NCI-H2081 treated with DMSO at 0.1 percent for 48 hours (cell line): ENCODE measurements at places on chromosomes 12 and 14.

DNA sequence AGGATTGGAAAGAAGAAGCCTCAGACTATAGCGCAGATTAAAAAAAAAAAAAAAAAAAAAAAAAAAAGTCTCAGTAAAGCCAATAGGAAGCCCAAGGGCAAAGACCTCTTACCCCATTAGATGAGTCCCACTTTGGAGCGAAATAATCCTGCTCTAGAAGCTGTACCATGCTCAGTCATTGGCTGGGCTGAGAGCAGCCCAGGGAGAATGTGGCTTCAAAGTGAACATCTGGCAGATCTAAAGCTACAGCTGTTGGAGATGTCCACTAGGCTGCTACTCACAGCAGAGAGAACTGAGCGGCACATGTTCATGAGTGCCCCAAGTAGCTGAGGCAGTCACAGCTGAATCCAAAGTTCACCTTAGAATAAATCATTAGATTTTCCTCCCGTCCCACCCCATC, 560.9 kb downstream of the MED13L start:
- DNase-seq, result no peak

DNA sequence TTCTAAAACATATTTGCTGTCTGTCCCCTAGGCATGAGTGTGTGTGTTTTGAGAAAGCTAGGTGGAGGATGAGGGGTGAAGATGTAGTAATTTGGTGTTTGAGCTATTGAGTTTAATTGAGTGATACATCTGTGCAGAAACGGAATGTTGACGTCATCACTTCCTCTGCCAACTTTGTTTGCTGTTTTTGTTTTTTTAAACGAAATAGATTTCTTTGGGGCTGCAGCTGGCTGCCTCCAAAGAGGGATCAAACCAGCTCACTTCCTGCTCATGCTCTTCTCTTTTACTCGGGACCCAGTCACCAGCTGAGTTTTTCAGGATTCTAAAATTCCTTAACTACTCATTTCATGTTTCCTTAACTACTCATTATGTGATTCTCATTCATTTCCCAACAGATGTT, 19.5 kb upstream of the CRACR2A start:
- DNase-seq, result no peak

GRCh38 chr12:84689638-84690037, 223.0 kb downstream of the SLC6A15 start:
- DNase-seq, result no peak

DNA sequence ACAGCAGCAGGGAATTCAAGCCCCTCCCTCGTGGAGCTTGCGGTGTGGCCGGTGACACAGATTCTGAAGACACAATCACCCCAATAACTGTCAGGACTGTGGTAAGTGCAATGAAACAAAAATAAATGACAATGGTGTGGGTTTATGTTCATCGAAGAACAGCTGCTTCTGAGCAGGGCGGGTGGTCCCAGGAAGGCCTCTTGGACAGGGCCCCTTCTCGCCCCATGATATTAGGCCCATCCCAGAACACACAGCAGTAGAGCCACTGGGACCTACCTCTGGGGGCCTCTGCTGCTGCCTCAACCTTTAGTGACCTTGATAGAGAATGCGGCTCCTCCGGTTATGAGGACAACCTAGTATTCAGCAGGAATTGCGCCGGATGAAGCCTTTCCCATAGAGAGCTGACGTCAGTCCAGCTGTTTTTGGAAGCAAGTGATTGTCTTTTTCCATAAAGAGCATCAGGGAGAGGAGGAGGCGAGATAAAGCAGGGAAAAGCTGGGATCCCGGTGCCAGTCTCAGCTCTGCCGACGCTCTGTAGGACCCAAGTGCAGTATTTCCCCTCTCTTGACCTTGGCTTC, 84.1 kb upstream of the BCL11B start:
- no peak for DNase-seq

GRCh38 chr14:85461432-85462133, 68.4 kb upstream of the FLRT2 start:
- no peak for DNase-seq
